ENCODE measurements at places on chromosomes 2 and 18.
A peak's percentile ranks its signal among the peaks of the same experiment; 100 is the strongest.

DNA sequence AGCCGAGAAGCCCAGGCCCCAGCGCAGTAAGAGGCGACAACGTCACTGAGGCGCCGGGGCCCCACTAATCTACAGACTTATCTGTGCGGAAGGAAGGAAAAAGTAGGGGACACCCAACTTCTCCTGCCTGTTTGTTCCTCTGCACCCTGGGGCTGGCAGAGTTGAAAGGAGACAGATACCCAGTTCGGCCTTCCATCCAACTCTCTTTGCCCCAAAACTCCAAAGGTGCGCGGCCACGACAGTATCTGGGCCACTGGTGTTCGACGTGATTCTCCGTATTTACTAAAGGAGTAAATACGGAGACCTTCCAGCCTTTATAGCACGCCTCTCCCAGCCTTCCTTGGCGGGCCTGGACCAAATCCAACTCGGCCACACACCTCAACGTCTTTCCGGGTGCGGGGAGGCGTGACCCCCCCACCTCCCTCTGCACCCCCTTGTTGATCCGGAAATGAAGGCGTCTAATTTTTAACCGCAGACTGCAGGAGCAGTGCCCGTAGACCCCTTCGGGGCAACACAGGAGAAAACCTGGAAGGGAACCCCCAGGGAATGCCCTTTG lies 1.6 kb downstream of the SMAD7 start:
- peak; percentile 47 for DNase-seq

DNA sequence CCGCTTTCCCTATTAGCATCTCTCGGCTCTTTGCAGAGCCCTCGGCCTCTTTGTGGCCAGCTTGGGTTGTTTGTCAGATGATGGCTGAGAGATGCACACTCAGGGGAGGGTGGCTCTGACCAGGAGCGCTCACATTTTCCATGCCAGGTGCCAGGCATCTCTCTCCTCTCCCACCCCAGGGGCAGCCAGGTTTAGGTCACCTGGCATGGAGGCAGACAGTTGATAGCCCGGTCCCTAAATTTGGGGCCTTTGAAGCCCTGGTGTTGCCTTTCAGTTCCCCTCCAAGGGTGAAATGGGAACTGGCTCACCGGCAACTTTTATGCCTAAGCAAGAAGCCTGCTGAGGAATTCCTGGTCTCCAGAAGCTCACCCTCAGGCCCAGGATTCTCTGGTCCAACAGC lies 19.1 kb downstream of the LBH start:
- no peak for DNase-seq

GRCh38 chr2:56121995-56122394 lies 61.8 kb upstream of the CCDC85A start:
- no peak for DNase-seq

DNA sequence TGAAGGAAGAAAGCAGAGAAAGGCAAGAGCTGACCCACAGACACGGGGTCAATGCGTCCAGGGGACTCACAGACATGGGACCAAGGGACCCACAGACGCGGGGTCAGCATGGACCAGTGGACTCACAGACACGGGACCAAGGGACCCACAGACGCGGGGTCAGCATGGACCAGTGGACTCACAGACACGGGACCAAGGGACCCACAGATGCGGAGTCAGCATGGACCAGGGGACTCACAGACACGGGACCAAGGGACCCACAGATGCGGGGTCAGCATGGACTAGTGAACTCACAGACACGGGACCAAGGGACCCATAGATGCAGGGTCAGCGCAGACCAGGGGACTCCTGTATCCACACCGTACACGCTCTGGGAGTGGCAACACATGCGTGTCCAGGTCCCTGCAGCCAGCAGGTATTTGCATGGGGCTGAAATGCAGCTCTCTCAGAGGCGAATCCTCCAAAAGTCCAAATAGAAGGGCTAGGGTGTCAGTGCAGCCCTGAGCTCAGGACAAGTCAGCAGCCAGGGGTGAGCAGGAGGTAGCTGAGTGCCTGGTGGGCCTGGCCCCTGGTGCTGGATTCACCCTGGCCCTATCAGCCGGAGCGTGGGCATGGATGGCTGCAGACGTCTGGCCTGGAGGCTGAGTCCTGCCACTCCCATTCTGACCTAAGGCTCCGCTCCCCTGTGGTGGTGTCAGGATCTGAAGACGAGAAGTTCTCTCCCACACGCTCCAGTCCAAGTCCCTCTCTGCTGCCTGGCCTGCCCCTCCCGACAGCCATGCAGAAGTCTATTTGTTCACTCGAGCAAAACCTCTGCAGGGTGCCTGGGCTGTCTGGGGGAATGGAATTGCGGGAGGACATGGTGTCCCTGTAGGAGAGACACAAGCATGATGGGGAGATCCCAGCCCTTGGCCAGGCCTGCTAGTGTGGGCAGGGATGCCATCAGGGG lies 28.5 kb downstream of the TMEM18 start:
- peak; percentile 41 for DNase-seq

- no peak for DNase-seq
Observed at GRCh38 chr18:61991201-61991600, 98.4 kb upstream of the RNF152 start.

DNA sequence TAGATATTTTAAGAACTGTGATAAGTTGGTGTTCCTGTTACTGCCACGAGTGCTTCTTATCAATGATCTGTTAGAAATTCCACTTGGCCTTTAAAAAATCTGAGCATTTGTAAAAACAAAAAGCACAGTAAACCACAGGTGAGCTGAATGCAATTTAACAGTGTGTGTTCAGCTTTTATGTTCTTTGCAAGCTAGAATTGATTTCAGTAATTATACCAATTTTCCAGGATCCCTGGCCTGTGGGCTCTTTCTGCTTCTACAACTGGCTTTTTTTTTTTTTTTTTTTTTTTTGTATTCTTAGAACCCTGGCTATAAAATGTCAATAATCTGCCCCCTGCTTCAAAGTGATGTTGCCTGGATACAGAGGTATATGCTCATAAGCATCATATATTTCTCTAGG lies 548.5 kb upstream of the SLC8A1 start:
- no peak for DNase-seq

DNA sequence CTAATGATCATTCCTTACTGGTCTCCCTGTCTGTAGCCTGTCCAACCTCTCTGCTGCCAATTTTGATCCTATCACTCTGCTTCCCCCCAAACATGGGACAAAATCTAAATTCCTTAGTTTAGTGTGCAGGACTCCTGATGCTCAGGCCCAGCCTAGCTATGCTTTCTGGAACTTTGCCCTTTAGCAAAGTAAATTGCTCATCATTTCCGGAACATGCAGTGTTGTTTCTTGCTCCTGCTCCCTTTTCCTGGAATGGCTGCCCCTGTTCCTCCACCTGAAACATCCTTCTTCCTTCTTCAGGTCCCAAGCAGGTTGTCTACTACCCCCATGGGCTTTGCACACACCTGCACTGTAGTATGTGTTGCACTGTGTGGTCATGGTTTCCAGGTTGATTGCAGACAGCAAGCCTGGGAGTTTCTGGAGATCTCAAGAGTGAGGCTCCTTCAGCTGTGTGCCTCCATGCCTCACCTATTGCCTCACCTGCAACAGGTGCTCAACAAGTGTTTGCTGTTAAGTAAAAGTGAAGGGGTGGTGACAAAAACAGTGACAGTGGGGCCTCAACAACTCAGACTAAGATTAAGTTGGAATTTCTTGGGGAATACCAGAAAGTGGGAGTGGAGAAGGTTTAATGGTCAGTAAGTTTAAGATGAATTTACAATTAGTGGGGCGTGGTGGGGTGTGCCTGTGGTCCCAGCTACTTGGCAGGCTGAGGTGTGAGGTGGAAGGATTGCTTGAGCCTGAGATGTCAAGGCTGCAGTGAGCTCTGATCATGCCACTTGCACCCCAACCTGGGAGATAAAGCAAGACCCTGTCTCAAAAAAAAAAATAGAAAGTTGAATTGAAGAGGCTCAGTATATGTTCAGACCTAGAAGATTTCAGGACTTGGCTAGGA lies 120.0 kb downstream of the DNAH6 start:
- no peak for DNase-seq
